ENCODE measurements at places on chromosomes 16 and 17. TPM values are rescaled to one million over a fixed set of nuclear protein-coding genes. Genes with fewer than 3 reads are reported as not detected.
A peak's percentile ranks its signal among the peaks of the same experiment; 100 is the strongest.

DNA sequence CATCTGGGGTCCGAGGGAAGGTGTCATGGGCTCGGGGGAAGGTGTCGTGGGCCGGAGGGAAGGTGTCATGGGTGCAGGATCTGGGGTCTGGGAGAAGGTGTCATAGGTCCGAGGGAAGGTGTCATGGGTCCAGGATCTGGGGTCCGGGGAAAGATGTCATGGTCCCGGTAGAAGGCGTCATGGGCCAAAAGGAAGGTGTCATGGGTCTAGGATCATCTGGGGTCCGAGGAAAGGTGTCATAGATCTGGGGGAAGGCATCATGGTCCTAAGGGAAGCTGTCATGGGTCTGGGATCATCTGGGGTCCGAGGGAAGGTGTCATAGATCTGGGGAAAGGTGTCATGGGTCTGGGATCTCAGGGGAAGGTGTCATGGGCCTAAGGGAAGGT is 942 bp downstream of the RAB40C start:
- H3K4me1 ChIP-seq = peaks cover 71% of the 10 kb centered on the region
- peak overlapping the region; percentile 80 for H3K27ac ChIP-seq
- no peak for DNase-seq
- peaks cover 26% of the 10 kb centered on the region for H3K36me3 ChIP-seq

Gene RGS11
- not detected for total RNA-seq

DNA sequence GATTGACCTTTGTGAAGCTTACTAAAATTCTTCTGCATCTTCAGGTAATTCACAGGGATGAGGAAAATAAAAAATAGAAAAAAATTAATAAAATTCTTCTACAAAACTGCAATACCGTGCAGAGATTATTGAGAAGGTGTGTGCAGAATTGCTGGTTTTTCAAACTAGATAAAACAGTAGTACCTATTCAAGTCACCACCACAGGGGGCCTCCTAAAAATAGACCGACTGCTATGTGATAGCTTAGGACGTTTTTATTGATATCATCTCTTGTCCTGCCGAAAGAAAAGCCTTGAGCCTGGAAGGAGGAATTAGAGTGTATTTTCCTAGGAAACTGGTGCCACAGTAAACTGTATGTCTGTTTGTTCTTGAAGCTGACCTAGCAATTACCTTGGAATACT is 325.9 kb downstream of the ZFHX3 start:
- H3K4me1 ChIP-seq = no peaks in the 10 kb centered on the region
- no peaks in the 10 kb centered on the region for H3K27me3 ChIP-seq
- H3K27ac ChIP-seq = no peak overlapping the region
- DNase-seq = no peak
- H3K36me3 ChIP-seq = no peaks in the 10 kb centered on the region

DNA sequence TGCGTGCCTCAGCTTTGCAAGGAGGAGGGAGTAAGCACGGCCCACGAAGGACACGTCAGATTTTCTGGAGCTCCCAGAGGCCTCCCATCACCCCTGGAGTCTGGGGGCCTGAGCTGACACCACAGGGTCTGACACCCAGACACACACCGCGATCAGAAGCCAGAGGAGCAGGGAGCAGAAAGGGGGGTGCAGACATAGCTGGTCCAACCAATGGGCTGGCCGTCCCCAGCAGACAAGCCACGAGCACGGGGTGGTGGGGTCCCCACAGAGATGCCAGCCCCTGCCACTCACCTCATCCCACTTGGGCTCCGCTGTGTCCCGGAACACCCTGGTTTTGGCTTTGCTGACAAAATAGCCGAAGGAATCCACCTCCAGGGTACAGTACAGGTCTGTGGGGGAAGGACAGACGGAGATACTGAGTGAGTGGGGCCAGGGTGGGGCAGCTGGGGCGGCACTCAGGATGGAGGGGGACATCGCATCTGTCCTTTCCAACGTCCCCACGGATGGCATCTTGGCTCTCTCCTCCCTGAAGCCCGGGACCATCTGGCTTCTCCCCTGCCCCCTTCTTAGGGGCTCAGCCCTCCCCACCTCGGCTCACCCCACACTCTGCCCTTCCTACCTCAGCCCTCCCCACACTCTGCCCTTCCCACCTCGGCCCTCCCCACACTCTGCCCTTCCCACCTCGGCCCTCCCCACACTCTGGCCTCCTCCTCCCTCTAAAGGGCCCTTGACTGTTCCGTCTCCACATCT is 53.5 kb downstream of the TIMM22 start:
- no peak overlapping the region for H3K4me3 ChIP-seq
- H3K36me3 ChIP-seq = no peaks in the 10 kb centered on the region
- H3K27ac ChIP-seq = no peak overlapping the region
- peaks cover 58% of the 10 kb centered on the region for H3K27me3 ChIP-seq
- no peak for DNase-seq
- H3K4me1 ChIP-seq = peaks cover 9% of the 10 kb centered on the region

- H3K27me3 ChIP-seq = no peaks in the 10 kb centered on the region
- H3K27ac ChIP-seq = no peak overlapping the region
- H3K36me3 ChIP-seq = no peaks in the 10 kb centered on the region
- no peak for DNase-seq
Observed at GRCh38 chr16:83762992-83763358, 44.8 kb upstream of the HSBP1 start.

Gene RASD1
- total RNA-seq = 0.16 TPM

Gene PAFAH1B1
- total RNA-seq = 66.4 TPM

DNA sequence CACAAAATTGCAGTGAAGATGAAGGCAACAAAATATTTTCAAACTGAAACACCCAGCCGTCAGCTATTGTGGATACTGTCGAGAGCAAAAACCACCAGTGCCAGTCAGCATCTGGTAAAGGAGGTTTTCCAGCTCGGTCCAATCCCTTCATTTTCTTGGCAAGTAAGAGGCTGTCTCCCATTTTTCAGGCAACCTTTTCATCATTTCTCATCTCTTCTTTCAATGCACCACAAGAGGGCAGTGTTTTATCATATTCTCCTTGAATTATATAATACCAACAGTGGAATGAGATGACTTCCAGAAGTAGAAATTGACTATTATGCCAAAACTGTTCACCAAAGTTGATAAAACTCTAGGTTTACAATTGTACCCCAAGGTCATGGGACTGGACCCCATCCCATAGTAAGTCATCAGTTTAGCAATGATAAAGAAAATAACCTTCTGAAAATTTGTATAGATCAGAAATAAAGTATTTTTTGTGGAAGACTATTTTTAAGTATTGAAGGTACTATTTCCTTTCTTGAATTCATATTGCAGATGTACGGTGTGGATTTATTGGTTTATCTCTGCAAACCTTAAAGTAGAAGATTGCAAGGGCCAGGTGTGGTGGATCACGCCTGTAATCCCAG is 16.8 kb downstream of the NQO1 start:
- no peak overlapping the region for H3K4me3 ChIP-seq
- peaks cover 45% of the 10 kb centered on the region for H3K36me3 ChIP-seq
- peak; percentile 45 for DNase-seq
- no peaks in the 10 kb centered on the region for H3K27me3 ChIP-seq

Gene LHX1
- 0.07 TPM for total RNA-seq

Gene HASPIN
- 13.5 TPM for total RNA-seq

Gene BCAR1
- total RNA-seq = 25.6 TPM

GRCh38 chr16:64351121-64351520 is 770.7 kb downstream of the CDH11 start:
- no peaks in the 10 kb centered on the region for H3K36me3 ChIP-seq
- H3K27ac ChIP-seq = no peak overlapping the region
- H3K4me3 ChIP-seq = no peak overlapping the region
- no peaks in the 10 kb centered on the region for H3K4me1 ChIP-seq
- H3K27me3 ChIP-seq = no peaks in the 10 kb centered on the region

GRCh38 chr16:20673882-20674683 is 23.4 kb downstream of the ACSM1 start:
- peak overlapping the region; percentile 92 for H3K27ac ChIP-seq
- no peaks in the 10 kb centered on the region for H3K36me3 ChIP-seq
- H3K27me3 ChIP-seq = no peaks in the 10 kb centered on the region
- H3K4me3 ChIP-seq = peak overlapping the region; percentile 51
- H3K4me1 ChIP-seq = peaks cover 34% of the 10 kb centered on the region
- DNase-seq = peak; percentile 41

DNA sequence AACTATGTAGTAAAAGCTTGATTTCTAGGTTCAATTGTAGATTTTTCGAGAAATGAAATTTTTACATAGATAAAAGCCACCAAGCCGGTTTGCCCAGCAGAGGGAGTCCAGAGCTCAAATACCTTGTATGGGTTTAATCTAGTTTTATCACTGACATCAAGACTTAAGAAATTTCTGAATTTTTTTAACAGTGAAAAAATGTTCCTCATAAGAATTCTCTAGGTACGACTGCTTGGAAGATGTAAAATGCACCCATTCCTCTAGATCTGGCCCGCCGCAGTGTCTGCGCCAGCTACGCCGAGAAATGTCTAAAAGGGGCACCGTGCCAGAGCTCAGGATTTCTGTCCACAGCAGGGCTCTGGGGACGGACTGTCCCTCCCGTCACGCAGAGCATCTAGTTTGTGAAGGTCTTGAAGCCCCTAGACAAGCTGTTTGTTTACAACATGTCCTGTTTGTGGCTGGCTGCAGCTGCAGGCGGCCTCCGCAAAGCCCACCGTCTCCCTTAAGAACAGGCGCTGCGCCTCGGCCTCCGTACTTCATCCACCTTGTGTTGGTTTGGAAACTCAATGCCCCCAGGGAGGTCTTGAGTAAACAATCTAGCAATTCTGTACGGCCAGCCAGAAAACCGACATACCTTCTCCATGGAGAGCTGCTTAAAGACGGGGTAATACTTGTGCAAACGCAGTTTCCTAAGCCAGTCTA is 24.8 kb downstream of the MAP1LC3B start:
- peaks cover 53% of the 10 kb centered on the region for H3K36me3 ChIP-seq
- peaks cover 4% of the 10 kb centered on the region for H3K4me1 ChIP-seq
- H3K27me3 ChIP-seq = no peaks in the 10 kb centered on the region
- no peak overlapping the region for H3K4me3 ChIP-seq
- no peak for DNase-seq

DNA sequence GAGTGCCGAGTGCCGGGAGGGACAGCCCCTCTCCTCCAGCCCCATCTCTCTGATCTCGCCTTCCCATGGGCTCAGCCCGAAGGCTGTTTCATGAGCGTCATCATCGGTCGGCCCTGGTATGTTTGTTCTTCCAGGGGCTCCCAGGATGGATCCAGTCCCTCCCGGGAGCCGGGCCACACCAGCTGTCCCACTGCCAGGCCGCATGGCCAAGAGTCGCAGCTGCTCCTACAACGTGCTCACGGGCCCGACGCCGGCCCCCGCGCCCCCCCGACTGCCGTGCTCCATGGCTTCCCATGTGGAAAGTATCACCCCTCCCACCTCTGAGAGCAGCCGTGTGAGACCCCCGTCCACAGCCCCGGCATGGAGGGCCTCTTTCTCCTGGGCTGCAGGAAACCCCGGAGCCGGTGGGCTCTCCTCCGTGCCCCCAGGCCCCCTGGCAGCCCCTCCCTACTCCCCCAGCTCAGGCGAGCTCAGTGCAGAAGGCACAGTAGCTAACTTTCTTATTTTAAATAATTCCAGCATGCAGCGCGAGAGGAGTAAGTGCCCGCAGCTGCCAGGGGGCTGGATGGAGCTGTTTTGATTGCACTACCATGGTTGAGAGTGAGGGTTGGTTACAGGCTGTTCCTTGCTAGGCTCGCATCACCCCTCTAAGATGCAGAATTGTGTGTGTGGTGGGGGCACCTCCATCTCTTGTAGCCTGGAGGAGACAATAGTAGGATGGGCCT is 26.6 kb upstream of the GSE1 start:
- H3K27me3 ChIP-seq = no peaks in the 10 kb centered on the region
- H3K36me3 ChIP-seq = peaks cover 78% of the 10 kb centered on the region
- H3K4me3 ChIP-seq = no peak overlapping the region
- no peak overlapping the region for H3K27ac ChIP-seq
- no peak for DNase-seq

- H3K27ac ChIP-seq = no peak overlapping the region
- peaks cover 46% of the 10 kb centered on the region for H3K27me3 ChIP-seq
- no peak for DNase-seq
- H3K4me1 ChIP-seq = no peaks in the 10 kb centered on the region
Observed at GRCh38 chr16:11520442-11520841, 66.3 kb downstream of the LITAF start.

Gene PIK3R6
- total RNA-seq = not detected

DNA sequence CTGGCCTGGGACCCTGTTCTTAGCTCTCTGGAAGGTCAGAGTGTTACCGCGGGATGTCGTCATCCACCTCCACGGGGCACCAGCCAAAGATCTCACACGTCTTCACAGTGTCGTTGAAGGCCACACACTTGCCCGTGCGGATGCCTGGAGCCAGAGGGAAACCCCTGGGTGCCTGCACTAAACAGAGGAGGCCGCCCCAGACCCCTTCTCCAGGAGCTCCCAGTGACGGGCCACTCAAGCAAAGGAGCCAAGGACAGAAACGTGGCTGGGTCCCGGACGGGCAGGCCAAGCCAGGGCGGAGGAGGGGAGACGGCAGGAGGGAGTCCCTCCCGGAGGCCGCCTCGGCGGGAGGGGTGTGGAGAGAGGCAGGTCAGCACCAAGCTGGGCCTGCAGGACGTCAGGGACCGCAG is 11.0 kb upstream of the CAMKK1 start:
- H3K4me1 ChIP-seq = peaks cover 35% of the 10 kb centered on the region
- H3K27ac ChIP-seq = no peak overlapping the region
- H3K4me3 ChIP-seq = no peak overlapping the region
- no peak for DNase-seq
- H3K36me3 ChIP-seq = no peaks in the 10 kb centered on the region

DNA sequence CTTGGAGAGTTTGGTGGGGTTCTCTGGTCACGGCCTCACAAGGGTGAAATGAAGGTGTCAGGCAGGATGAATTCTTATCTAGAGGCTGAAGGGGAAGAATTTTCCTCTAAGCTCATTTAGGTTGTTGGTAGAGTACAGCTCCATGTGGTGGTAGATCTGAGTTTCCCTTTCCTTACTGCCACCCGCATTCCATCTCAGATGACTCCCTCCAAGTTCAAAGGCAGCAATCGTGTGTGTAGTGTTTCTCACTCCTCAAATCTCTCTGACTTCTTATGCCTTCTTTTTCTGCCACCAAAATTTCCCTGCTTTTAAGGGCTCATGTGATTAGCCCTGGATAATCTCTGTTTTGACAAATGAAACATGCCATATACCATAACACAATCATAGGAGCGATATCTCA is 135.5 kb upstream of the MYOCD start:
- H3K27me3 ChIP-seq = no peaks in the 10 kb centered on the region
- H3K36me3 ChIP-seq = no peaks in the 10 kb centered on the region
- H3K27ac ChIP-seq = no peak overlapping the region
- H3K4me1 ChIP-seq = no peaks in the 10 kb centered on the region

Gene CASKIN1
- total RNA-seq = 4.5 TPM

GRCh38 chr16:53821487-53821886 is 117.5 kb downstream of the FTO start:
- H3K27me3 ChIP-seq = no peaks in the 10 kb centered on the region
- H3K4me1 ChIP-seq = no peaks in the 10 kb centered on the region
- no peak for DNase-seq
- no peak overlapping the region for H3K27ac ChIP-seq

Gene SLC6A2
- not detected for total RNA-seq

DNA sequence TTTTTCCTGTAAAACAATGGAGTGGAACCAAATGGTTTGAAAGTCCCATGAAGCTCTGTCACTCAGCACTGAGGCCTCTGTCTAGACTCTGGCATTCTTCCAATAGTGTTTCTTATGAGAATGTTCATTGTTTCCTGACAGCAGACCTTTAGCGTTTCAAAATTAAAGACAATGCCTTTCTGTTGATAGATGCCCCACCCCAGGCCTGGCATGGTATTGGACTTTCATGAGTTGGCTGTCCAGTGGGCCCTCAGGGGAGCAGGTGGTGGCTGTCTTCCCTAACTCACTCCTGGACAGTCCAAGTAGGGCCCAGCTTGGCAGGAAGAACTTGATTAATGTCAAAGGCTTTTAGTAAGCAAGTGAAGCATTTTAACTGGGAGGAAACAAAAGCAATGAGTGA is 186.5 kb upstream of the CCL2 start:
- no peak for DNase-seq
- H3K4me3 ChIP-seq = no peak overlapping the region
- H3K4me1 ChIP-seq = no peaks in the 10 kb centered on the region
- no peak overlapping the region for H3K27ac ChIP-seq

All from K562 (cell line).